Body of pancreas (tissue), 4 donors: ENCODE measurements at places on chromosomes 7 and 10.

- no peaks in the 10 kb centered on the region for H3K36me3 ChIP-seq
- DNase-seq = peak; percentile 8
- H3K4me3 ChIP-seq = no peak overlapping the region
- no peaks in the 10 kb centered on the region for H3K27me3 ChIP-seq
These were observed 165.5 kb downstream of the DIP2C start for GRCh38 chr10:523925-524324.

DNA sequence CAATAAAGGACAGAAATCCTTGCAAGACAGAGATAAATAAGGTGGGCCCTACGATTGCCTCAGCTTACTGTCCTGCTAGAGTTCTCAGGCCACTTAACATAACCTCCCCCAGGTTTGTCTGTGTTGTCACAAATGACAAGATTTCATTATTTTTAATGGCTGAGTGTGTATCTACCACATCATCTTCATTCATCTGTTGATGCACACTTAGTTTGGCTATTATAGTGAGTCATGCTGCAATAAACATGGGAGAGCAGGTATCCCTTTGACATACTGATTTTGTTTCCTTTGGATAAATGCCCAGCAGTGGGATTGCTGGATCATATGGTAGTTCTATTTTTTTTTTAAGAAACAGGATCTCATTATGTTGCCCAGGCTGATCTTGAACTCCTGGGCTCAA is 60.6 kb downstream of the PRTFDC1 start:
- no peak overlapping the region for H3K27ac ChIP-seq
- no peaks in the 10 kb centered on the region for H3K36me3 ChIP-seq
- H3K4me3 ChIP-seq = no peak overlapping the region
- DNase-seq = no peak
- H3K4me1 ChIP-seq = no peaks in the 10 kb centered on the region

DNA sequence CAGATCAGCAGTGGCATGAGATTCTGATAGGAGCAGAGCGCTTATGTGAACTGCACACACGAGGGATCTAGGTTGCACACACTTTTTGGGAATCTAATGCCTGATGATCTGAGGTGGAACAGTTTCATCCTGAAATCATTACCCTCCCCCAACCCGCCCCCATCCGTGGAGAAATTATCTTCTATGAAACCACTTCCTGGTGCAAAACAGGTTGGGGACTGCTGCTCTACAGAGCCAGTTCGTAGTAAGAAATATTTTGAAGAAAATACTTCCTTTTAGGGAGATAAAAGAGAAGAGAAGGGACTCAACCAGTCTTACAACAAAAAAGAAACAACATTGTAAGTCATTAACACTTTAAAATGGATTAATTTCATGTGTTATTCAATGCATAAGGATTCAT is 1308.2 kb downstream of the GATA3 start:
- no peaks in the 10 kb centered on the region for H3K36me3 ChIP-seq
- H3K27me3 ChIP-seq = no peaks in the 10 kb centered on the region
- no peaks in the 10 kb centered on the region for H3K4me1 ChIP-seq
- no peak for DNase-seq

GRCh38 chr7:34108165-34108564 is 202.8 kb downstream of the BMPER start:
- H3K4me3 ChIP-seq = no peak overlapping the region
- no peaks in the 10 kb centered on the region for H3K4me1 ChIP-seq
- no peaks in the 10 kb centered on the region for H3K36me3 ChIP-seq
- H3K27me3 ChIP-seq = no peaks in the 10 kb centered on the region
- DNase-seq = peak; percentile 35
